Pulmonary artery endothelial cell (primary cell): ENCODE measurements at places on chromosomes 12 and 14. TPM values are rescaled to one million over a fixed set of nuclear protein-coding genes. Genes with fewer than 3 reads are reported as not detected.
A peak's percentile ranks its signal among the peaks of the same experiment; 100 is the strongest.

- no peak for DNase-seq
Observed at GRCh38 chr14:70711451-70711850, 69.7 kb downstream of the TTC9 start.

- DNase-seq = no peak
Observed at GRCh38 chr14:63512861-63513260, 30.3 kb downstream of the PPP2R5E start.

DNA sequence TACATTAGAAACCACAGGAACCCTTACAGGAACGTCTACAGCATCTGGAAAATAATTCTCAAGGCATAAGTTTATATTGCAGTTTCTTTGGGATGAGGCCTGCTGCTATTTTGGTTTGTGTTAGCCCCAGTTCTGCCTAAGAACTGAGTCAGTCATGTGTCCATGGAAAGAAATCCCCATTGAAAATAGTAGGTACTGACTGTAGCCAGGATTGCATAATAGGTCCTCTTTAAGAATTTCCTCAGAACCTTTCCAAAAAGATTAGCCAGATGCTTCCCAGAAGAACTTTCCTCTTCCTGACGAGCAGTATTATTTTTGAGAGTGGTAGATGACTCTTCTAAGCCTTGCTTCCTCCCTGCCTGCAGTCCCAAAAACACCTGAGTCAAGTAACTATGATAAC lies 52.6 kb downstream of the RASSF8 start:
- peak; percentile 41 for DNase-seq

- no peak for DNase-seq
Observed at GRCh38 chr12:19447386-19447785, 8.1 kb downstream of the AEBP2 start.

The PZP gene
- 0.14 and 0.40 TPM in 2 replicates for total RNA-seq

DNA sequence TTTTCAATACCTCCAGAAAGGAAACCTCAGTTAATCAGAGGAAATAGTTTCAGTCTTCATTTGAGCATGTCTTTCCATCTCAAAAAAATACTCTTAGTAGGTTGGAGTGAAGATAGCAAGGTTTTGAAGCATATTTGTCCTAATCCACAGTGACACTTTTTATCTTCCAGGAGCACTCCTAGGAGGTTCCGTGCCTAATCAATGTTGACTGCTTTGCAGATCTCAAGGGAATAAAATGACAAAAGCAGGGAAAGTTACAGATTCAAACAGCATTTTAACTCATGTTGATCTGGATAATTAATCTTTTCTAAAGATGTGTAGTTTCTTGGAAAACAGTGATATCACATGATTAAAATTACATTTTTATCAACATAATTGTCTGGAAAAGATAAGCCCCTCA lies 213.9 kb downstream of the ANO6 start:
- no peak for DNase-seq

The KRT74 gene
- not detected in 2 replicates for total RNA-seq

The ADCY4 gene
- total RNA-seq = 36.3 and 41.8 TPM in 2 replicates

DNA sequence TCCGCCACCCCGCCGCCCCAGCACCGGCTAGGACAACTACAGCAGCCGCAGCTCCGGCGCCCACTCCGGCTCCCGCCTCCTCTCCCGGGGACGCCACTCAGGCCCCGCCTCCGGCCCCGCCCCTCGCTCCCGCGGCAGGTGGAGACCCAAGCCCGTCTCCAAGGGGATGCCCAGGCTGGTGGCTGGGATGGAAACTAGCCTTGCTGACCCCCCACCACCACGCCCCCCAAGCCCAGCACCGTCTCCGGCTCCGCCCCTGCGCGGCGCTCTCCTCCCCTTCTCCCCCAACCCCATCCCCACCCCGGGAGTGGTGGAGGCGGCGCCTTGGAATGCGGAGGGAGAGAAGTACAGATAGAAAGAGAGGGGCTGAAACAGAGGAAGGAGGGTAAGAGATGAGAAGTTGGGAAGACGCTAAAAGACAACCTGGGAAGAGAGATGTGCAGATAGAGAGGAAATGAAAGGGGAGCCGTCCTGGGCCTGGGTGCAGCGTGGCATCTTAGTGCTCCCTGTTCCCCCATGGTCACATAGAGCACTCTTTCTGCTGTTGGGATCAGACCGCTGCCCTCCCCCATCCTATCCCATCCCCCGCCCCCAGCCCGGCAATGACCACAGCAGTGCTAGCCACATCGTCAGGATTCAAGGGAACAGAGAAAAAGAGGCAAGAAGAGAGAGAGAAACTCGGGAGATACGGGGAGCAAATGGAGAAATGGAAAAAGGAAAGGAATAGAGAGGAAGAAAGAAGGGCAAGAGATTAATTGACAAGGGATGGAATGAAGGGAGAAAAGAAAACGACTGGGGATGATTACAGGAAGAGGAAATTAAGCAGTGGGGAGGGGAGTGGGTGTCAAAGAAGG lies at the start of gene ITGA7:
ITGA7 (minus strand) TSS at position 64 of the 854 bp plus-strand sequence. CDS start 222 bp downstream, outside the sequence.
- DNase-seq = no peak

The TROAP gene
- total RNA-seq = 16.9 and 19.6 TPM in 2 replicates

The DEPDC4 gene
- total RNA-seq = 0.20 and 0.56 TPM in 2 replicates

GRCh38 chr12:89504560-89505346 lies 19.8 kb downstream of the GALNT4 start:
- DNase-seq = no peak
